NCI-H2171 treated with DMSO at 0.1 percent for 48 hours (cell line): ENCODE measurements at places on chromosomes 12 and 14.

- DNase-seq, result no peak
Measured at GRCh38 chr14:69855180-69855832, 23.9 kb upstream of the SMOC1 start.

DNA sequence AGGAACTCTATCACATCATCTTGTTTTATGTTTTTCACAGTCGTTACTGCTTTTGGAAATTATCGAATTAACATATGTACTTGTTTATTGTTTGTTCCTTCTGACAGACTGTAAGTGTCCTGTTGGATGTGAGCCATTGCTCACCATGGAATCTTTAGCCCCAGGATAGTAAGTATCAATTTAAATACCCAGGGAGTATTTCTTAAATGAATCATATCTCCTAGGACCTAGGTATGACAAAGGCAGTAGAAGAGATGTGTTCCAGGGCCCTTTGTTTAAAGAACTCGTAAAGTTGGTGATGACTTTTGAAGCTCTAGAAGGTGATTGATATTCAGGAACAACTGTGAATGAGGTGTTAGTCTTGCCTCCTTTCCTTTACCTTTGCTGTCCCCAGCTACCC lies 30.3 kb upstream of the STRAP start:
- no peak for DNase-seq

DNA sequence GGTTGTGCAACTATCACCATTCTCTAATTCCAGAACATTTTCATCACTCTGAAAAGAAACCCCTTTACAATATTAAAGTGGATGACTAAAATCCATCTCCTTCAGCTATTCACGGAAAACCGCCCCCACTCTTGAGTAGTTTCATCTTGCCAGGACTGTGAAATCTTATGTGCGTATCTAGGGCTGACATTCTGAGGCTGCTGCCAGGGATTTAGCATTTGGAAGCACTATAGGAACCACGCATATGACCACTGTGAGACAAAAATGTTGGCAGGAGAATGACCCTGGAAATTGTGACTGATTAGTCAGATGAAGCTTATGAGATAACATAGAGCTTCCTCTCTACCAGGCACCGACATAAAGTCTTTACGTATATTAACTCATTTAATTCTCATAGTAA lies 305.2 kb upstream of the PDE3A start:
- DNase-seq, result no peak

DNA sequence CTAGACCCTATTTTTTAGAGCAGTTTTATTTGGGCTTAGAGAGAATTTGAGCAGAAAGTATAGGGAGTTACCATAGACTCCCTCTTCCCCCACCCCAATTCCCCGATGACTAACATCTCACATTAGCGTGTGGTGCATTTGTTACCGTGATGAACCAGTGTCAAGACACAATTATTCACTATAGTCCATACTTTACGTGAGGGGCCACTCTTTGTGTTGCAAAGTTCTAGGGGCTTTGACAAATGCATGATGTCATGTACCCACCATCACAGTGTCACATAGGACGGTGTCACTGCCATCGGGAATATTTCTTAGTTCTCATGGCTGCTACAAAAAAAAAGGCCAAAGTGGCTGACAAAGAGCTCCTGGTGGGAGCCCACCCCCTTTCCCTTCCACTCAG lies 119.1 kb downstream of the PHETA1 start:
- DNase-seq, result no peak

DNA sequence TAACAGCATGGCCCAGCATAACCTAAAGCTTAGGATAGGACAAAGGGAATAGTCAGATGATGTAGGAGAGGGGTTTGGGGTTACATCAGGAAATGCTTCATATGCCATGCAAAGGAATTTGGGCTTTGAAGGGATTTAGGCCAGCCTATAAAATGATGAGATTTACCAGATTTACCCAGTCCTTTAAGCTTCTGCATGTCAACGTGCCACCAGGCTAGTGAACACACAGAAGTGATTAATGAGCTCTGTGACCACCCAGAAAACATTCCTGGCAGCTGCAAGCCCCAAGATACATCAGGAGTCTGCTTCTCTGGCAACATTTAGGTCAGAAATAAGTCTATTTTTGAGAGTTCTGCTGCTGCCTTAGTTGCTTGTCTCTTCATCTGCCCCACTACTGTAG lies 118.3 kb downstream of the LRIG3 start:
- no peak for DNase-seq

DNA sequence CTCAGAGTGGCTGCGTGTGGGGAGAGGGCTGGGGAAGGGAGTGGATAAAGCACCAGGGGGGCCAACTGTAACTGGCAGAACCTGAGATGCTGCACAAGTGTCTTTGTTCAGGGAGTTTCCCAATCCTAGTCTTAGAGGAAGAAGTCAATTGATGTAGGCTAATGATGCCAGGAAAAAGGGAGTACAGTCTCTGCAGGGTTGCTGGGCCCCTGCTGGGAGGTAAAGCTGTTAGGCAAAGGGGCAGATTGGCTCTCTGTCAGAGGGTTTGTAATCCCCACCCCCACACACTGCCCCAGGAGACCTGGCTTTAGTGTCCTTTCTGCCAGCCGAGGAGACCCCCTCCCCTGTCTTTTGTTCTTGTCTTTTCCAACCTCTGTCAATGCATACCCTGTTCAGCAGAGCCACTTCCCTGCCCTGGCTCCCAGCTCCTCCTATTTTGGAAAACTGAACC lies 178.4 kb downstream of the KCNA5 start:
- no peak for DNase-seq

GRCh38 chr14:33375786-33376185 lies 437.1 kb downstream of the NPAS3 start:
- DNase-seq, result no peak

- DNase-seq, result no peak
Measured at GRCh38 chr14:99347561-99347960, 75.6 kb upstream of the BCL11B start.

DNA sequence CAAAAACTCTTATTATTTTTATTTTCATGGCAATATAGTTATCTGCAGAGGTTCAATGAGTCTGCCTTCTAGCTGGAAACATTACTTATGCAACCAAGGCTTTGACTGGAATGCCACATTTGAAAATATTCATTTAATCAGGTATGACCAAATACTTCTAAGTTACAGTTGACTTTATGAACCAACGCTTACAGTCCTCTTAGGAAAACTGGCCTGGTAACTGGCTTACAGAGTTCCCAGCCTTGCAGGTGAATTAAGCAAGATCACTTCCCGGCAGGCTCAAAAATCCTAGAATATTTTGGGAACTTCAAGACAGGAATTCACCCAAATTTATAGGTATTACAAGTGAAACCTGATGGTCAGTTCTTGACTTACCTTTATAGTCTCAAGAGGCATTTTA lies 12.3 kb downstream of the LRP6 start:
- DNase-seq, result no peak

GRCh38 chr14:20686386-20687143 lies 2.0 kb upstream of the ANG start:
- DNase-seq, result no peak

- DNase-seq, result no peak
Measured at GRCh38 chr12:80118565-80119324, 19.4 kb downstream of the OTOGL start.

GRCh38 chr14:100679707-100680438 lies 46.8 kb upstream of the DLK1 start:
- no peak for DNase-seq

GRCh38 chr12:77102691-77103090 lies 37.3 kb upstream of the E2F7 start:
- no peak for DNase-seq

GRCh38 chr14:53501361-53502211 lies 348.5 kb upstream of the DDHD1 start:
- no peak for DNase-seq

GRCh38 chr12:92553389-92553788 lies 149.4 kb upstream of the PLEKHG7 start:
- peak; percentile 93 for DNase-seq

GRCh38 chr14:38731962-38732361 lies 371.1 kb downstream of the SEC23A start:
- DNase-seq, result peak; percentile 62

DNA sequence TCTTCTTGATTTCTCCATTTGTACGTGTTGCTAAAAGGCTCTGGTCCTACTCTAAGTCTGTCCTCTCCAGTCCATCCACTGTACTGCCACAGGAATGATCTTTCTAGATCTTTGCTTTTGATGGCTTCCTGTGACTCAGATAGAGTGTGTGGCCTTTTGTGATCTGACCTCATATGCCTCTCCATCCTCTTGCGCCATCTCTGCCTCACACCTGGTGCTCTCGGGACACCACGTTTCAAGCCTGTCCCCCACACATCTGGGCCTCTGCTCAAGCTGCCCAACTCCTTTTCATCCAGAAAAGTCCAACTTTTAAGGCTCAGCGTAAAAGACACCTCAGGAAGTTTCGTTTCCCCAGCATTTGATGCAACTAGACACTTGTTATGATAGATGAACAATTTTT lies 39.0 kb downstream of the DCAF4 start:
- no peak for DNase-seq

GRCh38 chr12:50174971-50175715 lies 8.0 kb upstream of the CERS5 start:
- DNase-seq, result peak; percentile 84

- DNase-seq, result no peak
Measured at GRCh38 chr12:31582155-31582554, 8.8 kb downstream of the DENND5B start.

DNA sequence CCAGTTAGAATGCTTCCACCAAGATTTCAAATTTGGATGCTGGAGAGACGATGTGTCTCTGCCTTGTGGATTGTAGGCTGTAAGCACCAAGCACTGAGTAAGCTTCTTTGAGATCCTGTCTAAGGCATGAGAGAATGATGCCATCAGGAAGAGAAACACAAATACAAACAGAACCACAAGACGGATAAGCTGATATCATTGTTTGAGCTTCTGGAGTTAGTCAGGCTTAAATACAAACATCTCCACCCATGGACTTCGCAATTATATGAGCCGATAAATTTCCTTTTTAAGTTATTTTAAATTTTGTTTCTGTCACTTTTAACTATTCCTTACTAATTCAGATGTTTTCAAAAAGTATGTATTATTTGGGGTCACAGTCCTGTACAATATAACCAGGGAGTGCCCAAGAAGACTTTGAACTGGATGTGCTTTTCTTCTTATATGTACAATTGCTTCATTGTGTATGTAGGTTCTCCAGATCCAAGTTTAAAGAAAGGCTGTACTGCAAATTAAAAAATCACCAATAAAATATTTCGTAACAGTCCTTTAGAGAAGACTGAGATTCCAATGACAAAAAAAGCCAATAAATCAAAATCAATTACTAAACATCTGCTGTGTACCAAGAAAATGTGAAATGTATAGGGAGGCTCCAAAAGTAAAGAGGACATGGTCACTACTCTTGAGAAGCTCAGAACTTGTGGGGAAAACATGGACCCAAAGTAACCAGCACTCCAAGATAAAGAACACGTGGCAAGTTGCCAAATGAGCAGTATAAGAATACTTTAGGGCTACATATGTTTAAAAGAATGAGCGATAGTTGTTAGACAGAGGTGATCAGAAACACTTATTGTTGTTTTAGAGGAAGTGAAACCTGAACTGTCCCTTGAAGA lies 274.1 kb downstream of the ADAMTS20 start:
- DNase-seq, result peak; percentile 12

GRCh38 chr12:122895320-122895703 lies 612 bp downstream of the VPS37B start:
- DNase-seq, result no peak

- no peak for DNase-seq
Measured at GRCh38 chr14:88476214-88476774, 78.5 kb downstream of the PTPN21 start.

GRCh38 chr12:122190842-122191668 lies 8.1 kb downstream of the LRRC43 start:
- peak; percentile 39 for DNase-seq

- DNase-seq, result peak; percentile 12
Measured at GRCh38 chr14:94011795-94012194, 14.3 kb upstream of the OTUB2 start.

- DNase-seq, result no peak
Measured at GRCh38 chr14:83096092-83096491, 1562.4 kb upstream of the SEL1L start.

- DNase-seq, result no peak
Measured at GRCh38 chr12:91289072-91289471, 106.5 kb upstream of the DCN start.

DNA sequence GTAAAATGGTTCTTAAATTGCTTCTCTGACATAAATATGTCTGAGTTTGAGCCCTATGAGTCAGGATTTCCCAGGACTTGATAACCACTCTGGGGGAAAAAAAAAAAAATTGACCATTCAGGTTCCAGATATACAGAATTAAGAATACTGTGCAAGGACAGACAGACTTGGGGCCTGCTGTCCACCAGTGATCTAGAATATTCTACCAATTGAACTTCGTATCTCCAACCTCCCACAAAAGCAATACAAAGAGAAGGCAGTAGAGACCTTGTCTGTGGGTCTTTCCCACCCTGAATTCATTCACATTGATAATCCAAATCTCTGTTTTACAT lies 4.1 kb downstream of the SINHCAF start:
- no peak for DNase-seq

DNA sequence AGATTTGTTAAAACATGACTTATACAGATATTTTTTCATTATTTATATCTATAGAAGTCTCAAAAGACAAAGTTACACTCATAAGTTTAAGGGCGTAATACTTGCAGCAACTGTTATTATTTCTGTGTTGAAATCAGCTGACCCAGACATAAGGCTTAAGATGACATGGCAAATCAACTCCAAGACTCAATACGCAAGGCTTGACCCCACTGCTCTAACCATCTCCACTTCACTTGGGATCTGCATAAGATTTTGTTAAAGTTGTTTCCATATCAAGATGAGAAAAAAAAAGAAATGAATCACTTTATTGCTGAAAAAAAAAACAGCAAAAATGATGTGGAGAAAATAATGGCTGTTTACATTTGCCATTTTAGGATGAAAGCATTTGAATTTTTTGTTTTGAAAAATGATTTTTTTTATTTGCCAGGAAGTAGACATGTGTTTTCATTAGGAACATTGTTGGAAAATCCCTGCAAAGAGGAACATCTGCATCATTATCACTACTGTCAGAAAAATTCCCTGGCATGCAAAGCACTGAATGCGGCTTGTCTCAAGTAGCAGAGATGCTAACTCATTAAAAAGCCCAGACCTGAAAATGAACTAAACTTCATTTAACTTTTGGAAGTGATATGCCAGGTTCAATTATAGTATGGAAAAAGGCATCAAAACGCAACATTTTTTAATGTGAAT lies 73.5 kb downstream of the LIN7A start:
- no peak for DNase-seq

DNA sequence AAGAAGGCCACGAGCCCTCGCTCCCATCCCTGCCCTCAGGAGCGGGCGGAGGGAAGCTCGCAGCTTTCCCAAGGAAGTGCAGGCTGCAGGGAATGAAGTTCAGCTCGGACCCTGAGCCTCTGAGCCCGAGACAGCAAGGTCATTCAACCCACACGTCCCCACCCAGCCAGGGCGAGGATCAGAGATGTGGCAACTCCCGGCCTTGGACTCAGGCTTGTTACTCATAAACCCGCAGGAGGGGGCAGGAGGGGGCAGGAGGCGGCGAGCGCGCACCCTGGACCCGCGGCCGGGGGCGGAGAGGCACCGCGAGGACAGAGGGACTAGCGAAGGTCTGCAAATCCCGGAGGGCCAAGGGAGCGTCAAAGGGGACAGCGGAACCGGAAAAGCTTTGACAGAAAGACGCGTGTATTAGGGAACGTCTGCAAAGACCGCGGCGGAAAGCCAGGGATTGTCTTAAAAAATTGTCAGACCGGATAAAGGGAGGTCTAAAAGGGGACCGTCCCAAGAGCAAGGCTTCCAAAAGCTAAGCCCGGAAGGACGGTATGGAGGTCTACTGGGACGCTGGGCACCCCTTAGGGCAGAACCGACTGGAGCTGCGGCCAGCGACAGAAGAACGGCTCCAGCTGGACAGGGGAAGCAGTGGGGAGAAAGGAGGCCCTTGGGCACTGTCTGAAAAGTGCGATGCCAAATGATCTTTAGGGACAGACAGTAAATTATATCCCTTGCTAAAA lies 611 bp upstream of the DCAF11 start:
- DNase-seq, result peak; percentile 93
